Kidney (tissue), 22 donors: ENCODE measurements at places on chromosomes 2 and 18.

- no peak for DNase-seq
Measured at GRCh38 chr2:23420091-23420839, 35.3 kb downstream of the KLHL29 start.

DNA sequence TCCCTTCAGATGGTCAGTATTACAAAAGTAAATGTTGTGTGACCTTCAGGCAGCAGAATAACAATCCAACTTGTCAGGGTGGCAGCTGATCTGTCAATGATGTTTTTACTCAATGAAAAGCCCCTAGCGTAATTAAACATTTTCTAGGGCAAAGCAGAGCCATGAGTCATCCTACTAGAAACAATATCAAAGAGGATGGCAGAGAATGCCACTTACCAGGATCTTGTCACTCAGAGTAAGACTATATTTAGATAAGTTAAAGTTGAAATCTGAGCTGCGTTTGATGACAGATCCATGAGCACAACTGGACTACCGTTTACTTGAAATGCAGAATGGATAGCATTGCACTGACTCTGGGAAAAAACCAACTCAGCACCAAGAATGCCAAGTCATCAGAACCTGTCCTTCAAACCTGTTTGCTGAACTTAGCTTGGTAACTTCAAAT lies 612.6 kb upstream of the ACVR2A start:
- no peak for DNase-seq

- DNase-seq: no peak
Measured at GRCh38 chr2:80364524-80365212, 60.1 kb upstream of the LRRTM1 start.

- no peak for DNase-seq
Measured at GRCh38 chr2:18176679-18177215, 298.3 kb downstream of the KCNS3 start.

GRCh38 chr2:136651456-136652010 lies 113.8 kb upstream of the THSD7B start:
- no peak for DNase-seq

DNA sequence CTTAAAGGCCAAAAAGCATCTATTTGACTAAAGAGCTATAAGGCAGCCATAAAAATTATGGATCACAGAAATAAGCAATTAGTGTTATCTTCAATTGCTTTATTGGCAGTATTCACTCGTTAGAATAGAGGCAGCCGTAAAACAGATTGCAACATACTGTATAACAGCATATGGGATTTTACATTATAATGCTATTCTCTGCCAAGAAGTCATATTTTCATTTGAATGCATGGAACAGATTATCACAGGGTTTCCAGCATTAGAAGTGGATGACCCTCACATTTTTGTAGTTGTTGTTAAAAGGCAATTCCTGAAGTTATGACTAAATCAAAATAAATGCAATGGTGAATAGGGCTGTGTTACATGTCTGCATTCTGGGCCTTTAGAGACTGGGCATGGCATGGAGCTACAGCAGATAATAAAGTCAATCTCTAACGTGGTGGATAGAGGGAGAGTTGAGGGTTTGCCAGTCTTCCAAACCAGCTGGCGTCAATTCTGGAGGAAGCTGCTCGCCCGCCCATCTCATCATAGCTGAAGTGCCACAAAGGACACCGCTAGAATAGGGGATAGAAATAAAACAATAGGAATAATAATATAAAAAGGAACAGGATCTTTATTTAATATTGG lies 155.4 kb upstream of the VRK2 start:
- no peak for DNase-seq

DNA sequence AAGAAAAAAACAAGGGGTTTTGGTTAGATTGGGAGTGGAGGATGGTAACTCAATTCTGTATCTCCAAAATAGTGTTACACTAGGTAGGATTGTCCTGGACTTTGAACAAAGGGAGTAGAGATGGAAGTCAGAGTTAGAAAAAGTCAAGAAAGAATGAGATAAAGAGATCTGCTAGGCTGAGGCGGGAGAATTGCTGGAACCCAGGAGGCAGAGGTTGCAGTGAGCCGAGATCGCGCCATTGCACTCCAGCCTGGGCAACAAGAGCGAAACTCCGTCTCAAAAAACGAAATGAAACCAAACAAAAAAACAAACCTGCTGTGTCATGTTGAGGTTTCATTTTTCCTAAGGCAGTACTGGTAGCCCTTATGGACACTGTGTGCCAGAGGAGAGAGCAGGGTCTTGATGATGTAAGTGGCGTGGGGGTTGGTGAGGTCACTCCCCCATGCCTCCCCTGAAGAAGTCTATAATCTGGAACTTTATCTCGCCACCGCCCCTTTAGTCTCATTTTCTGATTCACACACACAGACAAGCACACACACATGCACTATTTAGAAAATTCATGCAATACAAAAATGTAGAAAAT lies 10.5 kb downstream of the DRC1 start:
- DNase-seq: no peak

DNA sequence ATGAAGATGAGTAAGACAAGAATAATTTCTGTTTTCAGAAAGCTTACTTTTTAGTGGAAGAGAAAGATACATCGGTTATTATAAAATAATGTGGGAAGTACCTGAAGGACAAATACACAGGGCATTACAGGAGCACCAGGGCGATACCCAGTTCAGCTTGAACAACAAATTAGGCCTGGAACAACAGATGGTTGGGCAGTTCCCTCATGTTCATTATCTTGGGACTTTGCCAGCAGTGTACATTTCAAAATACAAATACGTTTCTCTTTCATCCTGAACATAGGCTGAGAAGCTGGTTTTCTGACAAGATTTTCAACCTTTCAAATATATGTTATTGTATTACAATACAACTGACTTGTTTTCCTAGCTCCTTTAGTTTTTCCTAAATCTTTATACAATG lies 79.6 kb downstream of the TGIF1 start:
- DNase-seq: no peak

- no peak for DNase-seq
Measured at GRCh38 chr2:228658998-228659397, 477.5 kb upstream of the SPHKAP start.

- DNase-seq: no peak
Measured at GRCh38 chr2:47655563-47655880, 127.4 kb upstream of the MSH6 start.

- DNase-seq: no peak
Measured at GRCh38 chr2:17579605-17580318, 39.3 kb downstream of the VSNL1 start.

GRCh38 chr2:20565623-20566236 lies 85.2 kb downstream of the HS1BP3 start:
- DNase-seq: peak; percentile 86

DNA sequence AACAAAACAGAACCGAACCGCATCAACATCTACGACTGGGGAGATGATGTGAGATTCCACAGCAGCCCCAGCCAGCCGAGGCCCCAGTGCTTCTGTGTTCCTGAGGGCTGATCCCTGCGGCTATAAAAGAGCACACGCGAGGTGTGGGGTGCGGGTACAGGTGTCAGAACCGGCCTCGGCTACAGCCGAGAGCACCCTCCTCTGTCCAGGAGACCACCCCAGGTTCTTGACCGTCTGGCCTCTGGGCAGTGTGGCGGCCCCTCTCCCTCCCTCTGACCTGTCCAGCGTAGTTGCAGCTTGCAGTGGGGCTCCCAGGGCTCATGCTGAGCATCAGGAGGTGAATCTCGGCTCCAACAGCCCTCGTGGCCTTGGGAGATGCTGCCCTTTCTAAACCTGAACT lies 23.7 kb downstream of the RTP5 start:
- peak; percentile 49 for DNase-seq

- DNase-seq: no peak
Measured at GRCh38 chr2:28445448-28446258, 50.2 kb upstream of the PLB1 start.

DNA sequence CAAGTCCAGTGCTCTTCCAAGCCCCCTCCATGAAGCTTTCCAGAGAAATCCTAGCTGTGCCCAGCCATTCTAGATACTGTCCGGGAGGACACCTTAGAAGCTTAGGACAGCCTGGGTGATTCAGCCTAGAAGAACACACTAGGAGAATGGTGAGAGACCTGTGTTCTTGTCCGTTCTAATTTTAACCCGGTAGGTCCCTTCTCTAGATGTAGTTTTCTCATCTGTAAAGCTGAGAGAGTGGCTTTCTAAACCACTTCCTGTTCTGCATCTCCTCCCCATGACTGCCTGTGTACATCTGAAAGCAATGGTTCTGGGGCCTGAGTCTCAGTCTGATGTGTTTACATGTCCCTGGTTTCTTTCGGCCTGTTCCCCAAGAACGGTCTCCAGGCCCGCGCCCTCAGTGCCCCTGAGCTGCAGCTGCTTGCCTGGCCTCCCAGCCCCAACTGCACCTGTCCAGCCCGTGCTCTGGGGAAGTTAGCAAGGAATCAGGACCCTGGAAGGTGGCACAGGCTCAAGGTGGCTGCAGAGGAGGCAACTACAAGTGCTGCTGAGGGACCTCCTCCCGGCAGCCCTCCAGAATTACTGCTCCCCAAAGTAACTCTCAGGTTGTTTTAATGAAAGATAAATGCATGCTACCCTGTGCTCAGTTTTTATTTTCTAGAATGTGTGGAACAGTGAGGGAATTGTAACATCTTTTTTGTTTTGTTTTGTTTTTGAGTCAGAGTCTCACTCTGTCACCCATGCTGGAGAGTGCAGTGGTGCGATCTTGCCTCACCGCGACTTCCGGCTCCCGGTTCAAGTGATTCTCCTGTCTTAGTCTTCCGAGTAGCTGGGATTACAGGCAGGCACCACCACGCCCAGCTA lies 105.9 kb downstream of the LBH start:
- DNase-seq: no peak

DNA sequence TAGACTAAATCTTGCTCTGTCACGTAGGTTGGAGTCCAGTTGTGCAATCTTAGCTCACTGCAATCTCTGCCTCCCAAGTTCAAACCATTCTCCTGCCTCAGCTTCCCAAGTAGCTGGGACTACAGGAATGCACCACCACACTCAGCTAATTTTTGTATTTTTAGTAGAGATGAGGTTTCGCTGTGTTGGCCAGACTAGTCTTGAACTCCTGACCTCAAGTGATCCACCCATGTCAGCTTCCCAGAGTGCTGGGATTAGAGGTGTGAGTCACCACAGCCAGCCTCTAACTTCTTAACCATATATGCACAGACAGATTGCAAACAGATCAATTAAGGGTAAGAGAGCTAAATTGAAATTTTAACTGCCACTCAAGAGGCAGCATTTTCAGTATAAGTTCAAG lies 22.1 kb upstream of the CNGA3 start:
- DNase-seq: no peak

- no peak for DNase-seq
Measured at GRCh38 chr2:42495234-42495581, 1.4 kb upstream of the KCNG3 start.

DNA sequence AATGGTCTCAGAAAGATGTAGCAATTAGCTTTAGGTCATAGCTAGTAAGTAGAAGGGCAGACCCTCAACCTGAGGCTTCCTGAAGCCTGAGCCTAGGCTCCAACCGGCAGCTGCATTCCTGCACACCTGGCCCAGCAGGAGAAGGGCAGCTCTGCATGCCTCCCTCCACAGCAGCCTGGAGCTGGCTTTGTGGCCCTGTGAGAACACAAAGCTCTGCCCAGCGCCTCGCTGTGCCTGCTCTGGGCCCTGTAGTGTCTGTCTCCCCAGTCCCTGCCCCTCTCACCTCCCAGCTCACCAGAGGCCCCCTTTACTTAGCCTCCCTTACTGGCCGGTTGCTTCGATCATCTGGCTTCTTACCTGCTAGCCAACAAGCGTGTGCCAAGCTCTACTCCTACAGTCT lies 6.7 kb downstream of the TMEM214 start:
- DNase-seq: no peak

DNA sequence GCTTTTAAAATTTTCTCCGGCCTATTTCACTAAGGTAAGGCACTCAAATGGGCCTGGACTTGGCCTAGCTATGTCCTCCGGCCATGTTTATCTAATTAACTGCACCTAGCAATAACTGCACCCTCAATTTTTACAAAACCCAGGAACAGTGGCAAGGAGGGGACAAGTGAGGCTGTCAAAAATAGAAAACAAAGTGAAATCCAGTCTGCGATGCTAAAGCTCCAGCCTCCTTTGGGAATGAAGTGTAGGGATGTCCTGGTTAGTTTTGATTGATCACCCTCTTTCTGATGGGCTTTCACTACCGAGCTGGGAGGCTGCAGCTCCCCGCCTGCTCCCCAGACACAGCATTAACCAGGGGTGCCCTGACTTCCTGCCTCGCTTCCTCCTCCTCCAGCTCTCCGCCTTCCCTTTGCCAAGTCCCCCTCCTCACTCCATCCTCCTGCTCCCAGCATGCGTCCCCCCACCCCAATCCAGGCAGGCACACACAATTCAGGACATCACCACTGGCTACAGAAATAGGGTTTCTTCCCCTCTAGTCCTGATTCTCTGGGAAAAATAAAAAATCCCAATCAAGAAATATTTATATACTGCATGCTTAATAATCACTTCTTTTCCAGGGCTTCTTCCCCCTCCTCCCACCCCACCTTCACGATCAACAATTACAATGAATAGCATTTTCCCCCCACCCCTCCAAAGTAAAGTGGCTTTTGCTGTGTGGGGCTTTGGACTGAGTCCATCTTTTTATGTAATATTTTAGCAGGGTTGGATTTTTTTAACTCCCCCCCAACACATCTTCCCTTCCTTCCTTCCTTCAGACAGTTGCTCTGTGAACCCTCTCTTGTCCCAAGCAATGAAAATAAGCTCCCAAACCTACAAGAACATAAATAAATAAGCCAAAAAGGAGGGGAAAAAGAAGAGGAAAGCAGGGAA lies 3.3 kb upstream of the POU3F3 start:
- peak; percentile 47 for DNase-seq

- DNase-seq: no peak
Measured at GRCh38 chr2:136361521-136361920, 243.6 kb upstream of the CXCR4 start.
